ENCODE measurements at places on chromosomes 1 and 21. TPM values are rescaled to one million over a fixed set of nuclear protein-coding genes. Genes with fewer than 3 reads are reported as not detected.

The GPATCH2 gene
- total RNA-seq = 23.9 TPM

The ITLN2 gene
- not detected for total RNA-seq

The MRPS6 gene
- 12.6 TPM for total RNA-seq

The C4BPA gene
- not detected for total RNA-seq

The RHD gene
- total RNA-seq = not detected

All from smooth muscle cell of trachea (primary cell).